HL-60 (cell line): ENCODE measurements at places on chromosomes 11 and 22.

GRCh38 chr22:23109079-23109347 lies 32.8 kb downstream of the RSPH14 start:
- no peak for DNase-seq

DNA sequence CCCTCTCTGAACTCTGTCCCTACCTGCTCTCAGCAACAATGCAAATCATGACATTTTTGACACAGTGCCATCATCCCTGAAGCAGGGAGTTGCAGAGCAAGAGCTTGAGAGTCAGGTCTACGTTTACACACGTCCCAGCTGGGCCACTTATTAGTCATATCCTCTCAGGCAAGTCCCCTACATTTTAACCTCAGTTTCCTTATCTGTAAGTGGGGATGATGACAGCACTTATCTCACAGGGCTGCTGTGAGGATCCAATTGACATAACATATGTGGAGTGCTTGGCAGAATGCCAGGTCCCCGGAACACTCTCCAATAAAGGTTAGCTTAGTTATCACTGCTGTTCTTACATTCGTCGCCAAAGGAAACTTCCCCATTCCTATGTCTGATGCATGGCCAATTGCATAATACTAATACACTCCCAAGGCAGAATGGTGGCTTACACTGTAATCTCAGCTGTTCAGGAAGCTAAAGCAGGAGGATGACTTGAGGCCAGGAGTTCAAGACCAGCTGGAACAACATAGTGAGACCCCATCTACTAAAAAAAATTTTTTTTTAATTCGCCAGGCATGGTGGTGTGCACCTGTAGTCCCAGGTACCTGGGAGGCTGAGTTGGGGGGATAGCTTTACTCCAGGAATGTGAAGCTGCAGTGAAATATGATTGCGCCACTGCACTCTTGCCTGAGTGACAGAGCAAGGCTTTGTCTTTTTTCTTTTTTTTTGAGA lies 16.6 kb downstream of the ASCC2 start:
- peak; percentile 94 for DNase-seq

- no peak for DNase-seq
Measured at GRCh38 chr11:9951807-9952206, 287.9 kb downstream of the SWAP70 start.

DNA sequence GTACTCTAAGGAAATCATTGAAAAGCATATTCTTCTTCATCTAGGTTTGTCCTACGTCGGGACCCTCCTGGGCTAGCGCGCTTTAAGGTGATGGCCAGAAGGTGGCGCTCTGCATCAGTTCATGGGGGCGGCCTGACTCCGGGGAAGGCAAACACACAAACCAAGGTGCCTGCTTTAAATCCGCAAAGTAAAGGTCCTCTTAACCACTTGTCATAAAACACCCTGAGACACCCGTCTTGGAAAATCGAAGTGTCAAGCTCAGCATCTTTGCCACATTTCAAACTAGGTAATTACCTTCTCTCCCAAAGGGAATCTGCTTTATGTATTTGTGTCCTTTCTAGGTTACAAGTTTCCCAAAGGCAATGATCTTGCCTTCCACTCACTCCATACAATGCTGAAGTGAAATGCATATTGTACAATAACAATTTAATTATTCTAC lies 33.9 kb downstream of the LMO2 start:
- peak; percentile 81 for DNase-seq

DNA sequence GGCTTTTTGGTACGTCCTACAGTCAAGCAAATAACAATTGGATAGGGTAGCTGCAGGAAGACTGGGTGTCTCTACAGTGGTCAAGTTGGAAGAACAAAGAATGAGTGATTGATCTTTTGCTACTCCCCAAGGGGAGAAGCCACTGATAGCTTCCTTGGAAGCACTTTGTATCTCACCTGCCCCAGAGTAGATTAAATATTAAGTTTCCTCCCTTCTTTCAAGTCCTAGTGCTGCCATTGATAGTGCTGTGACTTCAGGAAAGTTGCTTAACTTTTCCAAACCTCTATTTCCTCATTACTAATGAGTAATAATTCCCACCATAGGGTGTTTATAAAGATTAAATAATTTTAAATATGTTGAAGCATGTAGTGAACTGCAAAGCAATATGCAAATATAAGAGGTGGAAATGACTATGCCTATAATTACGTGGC lies 35.6 kb upstream of the EHF start:
- DNase-seq = no peak

GRCh38 chr11:2095198-2095520 lies 44.0 kb downstream of the IGF2 start:
- no peak for DNase-seq

GRCh38 chr22:25057013-25057881 lies 104.7 kb downstream of the KIAA1671 start:
- no peak for DNase-seq
